ENCODE measurements at places on chromosomes 2 and 18. TPM values are rescaled to one million over a fixed set of nuclear protein-coding genes. Genes with fewer than 3 reads are reported as not detected.

The TUBA4B gene
- total RNA-seq, result not detected

The RAB6C gene
- not detected for total RNA-seq

The IL1F10 gene
- not detected for total RNA-seq

The CERKL gene
- not detected for total RNA-seq

The ST8SIA5 gene
- total RNA-seq, result 0.05 TPM

The UGT1A10 gene
- not detected for total RNA-seq

DNA sequence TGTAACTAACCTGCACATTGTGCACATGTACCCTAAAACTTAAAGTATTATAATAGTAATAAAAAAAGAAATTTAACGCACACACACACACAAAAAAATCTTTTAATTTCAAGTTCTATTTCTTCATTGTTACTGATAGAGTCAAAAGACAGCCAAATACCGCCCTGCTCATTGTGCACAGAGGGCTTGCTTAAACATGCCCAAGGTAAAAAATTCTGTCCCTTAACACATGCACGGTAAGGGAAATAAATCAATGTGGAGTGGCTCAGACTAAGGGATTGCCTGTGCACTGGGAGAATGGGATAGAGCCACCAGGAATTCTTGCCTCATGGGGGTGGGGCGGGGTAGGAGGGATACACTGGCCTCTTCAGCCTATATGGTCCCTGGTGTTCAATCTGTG lies 468.0 kb downstream of the NUP35 start:
- H3K27me3 ChIP-seq, result no peaks in the 10 kb centered on the region
- no peak for DNase-seq
- H3K4me1 ChIP-seq, result no peaks in the 10 kb centered on the region
- H3K27ac ChIP-seq, result no peak overlapping the region
- H3K36me3 ChIP-seq, result no peaks in the 10 kb centered on the region

GRCh38 chr2:147641651-147642050 lies 203.2 kb upstream of the ACVR2A start:
- no peaks in the 10 kb centered on the region for H3K36me3 ChIP-seq
- peaks cover 2% of the 10 kb centered on the region for H3K27me3 ChIP-seq
- no peak for DNase-seq
- H3K4me3 ChIP-seq, result no peak overlapping the region
- H3K27ac ChIP-seq, result no peak overlapping the region

- no peak for DNase-seq
- H3K27me3 ChIP-seq, result no peaks in the 10 kb centered on the region
- no peaks in the 10 kb centered on the region for H3K4me1 ChIP-seq
- H3K27ac ChIP-seq, result no peak overlapping the region
- H3K36me3 ChIP-seq, result no peaks in the 10 kb centered on the region
Observed at GRCh38 chr2:13091455-13091854, 374.7 kb downstream of the TRIB2 start.

GRCh38 chr2:48457227-48457626 lies 72.7 kb upstream of the STON1 start:
- no peaks in the 10 kb centered on the region for H3K27me3 ChIP-seq
- peaks cover 8% of the 10 kb centered on the region for H3K4me1 ChIP-seq
- DNase-seq, result no peak
- H3K27ac ChIP-seq, result no peak overlapping the region
- H3K36me3 ChIP-seq, result peaks cover 69% of the 10 kb centered on the region

DNA sequence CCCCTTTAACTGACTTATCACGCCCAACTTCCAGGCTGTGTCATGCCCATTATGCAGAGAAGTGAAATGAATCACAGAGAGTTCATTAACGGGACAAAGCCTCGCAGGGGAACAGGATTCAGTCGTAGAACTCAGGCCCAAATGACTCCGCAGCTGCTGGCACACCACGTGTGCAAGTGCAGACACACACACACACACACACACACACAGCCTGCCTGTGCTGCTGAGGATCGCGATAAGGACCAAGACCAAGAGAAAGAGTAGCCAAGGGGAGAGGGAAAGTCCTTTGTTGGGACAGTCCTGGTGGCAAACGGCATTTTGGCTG lies 90.0 kb upstream of the TAF1B start:
- peak overlapping the region; percentile 77 for H3K4me3 ChIP-seq
- H3K36me3 ChIP-seq, result no peaks in the 10 kb centered on the region
- H3K4me1 ChIP-seq, result peaks cover 53% of the 10 kb centered on the region
- peaks cover 21% of the 10 kb centered on the region for H3K27me3 ChIP-seq
- peak; percentile 56 for DNase-seq
- peak overlapping the region; percentile 92 for H3K27ac ChIP-seq

DNA sequence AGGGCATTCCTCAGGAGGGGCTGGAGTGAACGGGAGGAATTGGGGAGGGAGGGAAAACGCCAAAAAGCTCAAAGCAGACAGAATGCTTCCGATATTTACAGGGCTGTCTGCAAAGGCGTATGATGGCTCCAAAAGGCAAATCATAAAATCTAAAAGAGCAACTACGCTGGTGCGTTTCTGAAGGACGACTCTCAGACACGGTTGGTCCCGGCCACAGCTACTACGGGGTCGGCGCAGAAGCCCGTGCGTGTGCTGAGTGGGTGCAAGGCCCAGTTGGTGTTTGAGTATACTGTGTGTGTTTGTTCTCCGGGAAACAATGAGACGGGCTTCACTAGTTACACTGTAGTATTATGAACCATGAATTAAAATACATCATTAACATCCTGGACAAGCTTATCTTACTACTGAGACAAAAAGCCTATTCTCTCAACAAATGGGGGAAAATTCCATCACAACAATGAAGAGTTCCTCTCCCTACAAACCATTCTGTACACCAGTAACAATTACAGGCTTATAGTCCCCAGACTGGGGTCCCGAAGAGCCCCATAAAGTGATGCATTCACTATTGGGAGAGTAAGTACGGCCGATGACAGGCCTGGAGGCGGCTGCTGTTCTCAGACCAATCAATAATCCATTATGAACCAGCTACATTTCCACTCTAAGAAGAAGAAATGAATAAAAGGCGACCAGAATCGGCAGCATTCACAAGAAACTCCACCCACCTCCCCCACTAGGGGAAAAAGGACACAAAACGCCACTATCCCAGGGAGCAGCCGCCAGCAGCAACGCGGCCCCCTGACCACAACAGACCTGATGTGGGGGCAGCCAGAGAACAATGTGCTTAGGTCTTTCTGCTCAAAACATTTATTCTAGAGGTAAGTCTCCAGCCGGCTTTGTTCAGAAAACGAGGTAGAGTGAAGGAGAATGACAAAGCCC lies 43.4 kb downstream of the ZNF516 start:
- H3K36me3 ChIP-seq, result no peaks in the 10 kb centered on the region
- H3K27me3 ChIP-seq, result peaks cover 39% of the 10 kb centered on the region
- H3K4me1 ChIP-seq, result peaks cover 15% of the 10 kb centered on the region

DNA sequence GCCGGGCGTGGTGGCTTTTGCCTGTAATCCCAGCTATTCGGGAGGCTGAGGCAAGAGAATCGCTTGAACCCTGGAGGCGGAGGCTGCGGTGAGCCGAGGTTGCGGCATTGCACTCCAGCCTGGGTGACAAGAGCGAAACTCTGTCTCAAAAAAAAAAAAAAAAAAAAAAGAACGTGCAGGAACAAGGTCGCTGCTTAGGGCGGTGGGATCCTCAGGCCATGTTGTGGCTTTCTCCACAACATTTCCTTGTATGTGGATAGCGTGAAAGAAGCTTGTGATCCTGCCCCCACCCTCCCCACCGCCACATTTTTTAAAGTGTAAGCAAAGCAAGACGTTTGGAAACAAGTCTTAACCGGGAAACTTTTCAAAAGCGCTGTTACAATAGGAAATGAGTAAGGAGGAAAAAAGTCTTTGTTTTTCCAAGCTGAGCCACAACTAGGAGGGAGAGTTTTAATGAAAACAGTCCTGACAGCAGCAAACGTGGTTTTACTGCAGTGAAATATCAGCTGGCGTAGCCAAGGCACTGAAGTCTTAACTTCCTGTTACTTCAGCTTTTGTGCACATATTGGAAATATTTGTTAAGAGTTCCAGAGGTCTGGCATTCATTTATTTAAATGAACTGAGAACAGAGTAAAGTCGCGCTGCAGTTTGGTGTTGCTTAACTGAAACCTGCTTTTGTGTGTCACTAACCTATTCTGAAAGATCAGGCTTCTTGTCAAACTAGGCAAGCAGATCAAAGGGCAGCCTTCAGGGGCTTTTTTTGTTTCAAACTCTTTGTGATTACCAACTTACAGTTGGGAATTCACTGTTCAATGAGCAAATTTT lies 3.8 kb downstream of the TGIF1 start:
- no peak for DNase-seq
- H3K27me3 ChIP-seq, result no peaks in the 10 kb centered on the region
- peak overlapping the region; percentile 97 for H3K27ac ChIP-seq
- peaks cover 67% of the 10 kb centered on the region for H3K36me3 ChIP-seq
- H3K4me1 ChIP-seq, result peaks cover 43% of the 10 kb centered on the region
- peak overlapping the region; percentile 86 for H3K4me3 ChIP-seq

GRCh38 chr2:6959751-6960150 lies 42.5 kb downstream of the RNF144A start:
- no peak for DNase-seq
- no peak overlapping the region for H3K4me3 ChIP-seq
- H3K27ac ChIP-seq, result no peak overlapping the region
- H3K27me3 ChIP-seq, result no peaks in the 10 kb centered on the region
- H3K4me1 ChIP-seq, result peaks cover 19% of the 10 kb centered on the region

- H3K27ac ChIP-seq, result no peak within 1 kb of the TSS
- peak within 1 kb of the TSS; percentile 81 for H3K4me3 ChIP-seq
- H3K36me3 ChIP-seq, result peaks cover 3% of the 10 kb centered on the region
- DNase-seq, result peak; percentile 55
Observed at GRCh38 chr2:130355578-130356431, at the start of gene PTPN18. PTPN18 (plus strand) TSS chr2:130356056; CDS start chr2:130356108, 52 bp downstream.

GRCh38 chr2:864501-865106 lies 86.0 kb upstream of the SNTG2 start:
- no peak overlapping the region for H3K27ac ChIP-seq
- H3K27me3 ChIP-seq, result no peaks in the 10 kb centered on the region
- no peaks in the 10 kb centered on the region for H3K36me3 ChIP-seq
- DNase-seq, result no peak
- H3K4me1 ChIP-seq, result no peaks in the 10 kb centered on the region

DNA sequence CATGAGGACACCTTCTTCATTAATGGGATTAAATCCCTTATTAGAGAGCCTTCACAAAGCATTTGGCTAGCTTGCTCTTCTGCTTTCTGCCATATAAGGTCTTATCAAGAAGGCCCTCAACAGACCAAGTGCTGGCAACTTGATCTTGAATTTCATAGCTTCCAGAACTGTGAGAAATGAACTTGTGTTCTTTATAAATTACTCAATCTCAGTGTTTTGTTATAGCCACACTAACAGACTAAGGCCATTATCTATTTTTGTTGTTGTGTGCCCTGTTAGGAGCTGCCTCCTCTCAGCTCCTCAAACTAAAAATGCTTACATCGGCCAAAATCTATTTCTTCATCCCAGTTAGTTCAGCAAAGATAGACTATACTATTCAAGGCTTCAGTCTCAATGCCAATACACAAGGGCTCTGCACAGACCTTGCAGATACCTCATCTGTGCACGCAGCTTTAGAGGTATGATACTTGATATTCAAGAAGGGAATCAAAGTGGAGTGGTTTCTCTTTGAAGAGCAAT lies 182.9 kb downstream of the GPD2 start:
- H3K36me3 ChIP-seq, result no peaks in the 10 kb centered on the region
- H3K4me1 ChIP-seq, result no peaks in the 10 kb centered on the region
- H3K27me3 ChIP-seq, result peaks cover 6% of the 10 kb centered on the region
- DNase-seq, result no peak
- no peak overlapping the region for H3K4me3 ChIP-seq
- H3K27ac ChIP-seq, result no peak overlapping the region

GRCh38 chr18:28161608-28162599 lies 15.0 kb downstream of the CDH2 start:
- DNase-seq, result no peak
- no peaks in the 10 kb centered on the region for H3K36me3 ChIP-seq
- no peaks in the 10 kb centered on the region for H3K4me1 ChIP-seq
- no peak overlapping the region for H3K4me3 ChIP-seq

GRCh38 chr2:157107460-157107859 lies 150.0 kb upstream of the GALNT5 start:
- H3K4me1 ChIP-seq, result no peaks in the 10 kb centered on the region
- no peak overlapping the region for H3K4me3 ChIP-seq
- DNase-seq, result no peak

GRCh38 chr2:214361116-214361515 lies 49.7 kb upstream of the VWC2L start:
- H3K4me3 ChIP-seq, result no peak overlapping the region
- H3K27me3 ChIP-seq, result no peaks in the 10 kb centered on the region
- H3K27ac ChIP-seq, result no peak overlapping the region
- no peaks in the 10 kb centered on the region for H3K36me3 ChIP-seq
- no peak for DNase-seq
- H3K4me1 ChIP-seq, result no peaks in the 10 kb centered on the region

GRCh38 chr2:204251158-204251997 lies 293.9 kb upstream of the PARD3B start:
- no peak overlapping the region for H3K27ac ChIP-seq
- no peak for DNase-seq
- H3K36me3 ChIP-seq, result no peaks in the 10 kb centered on the region
- H3K27me3 ChIP-seq, result peaks cover 22% of the 10 kb centered on the region
